ENCODE measurements at places on chromosomes 1 and 21.

DNA sequence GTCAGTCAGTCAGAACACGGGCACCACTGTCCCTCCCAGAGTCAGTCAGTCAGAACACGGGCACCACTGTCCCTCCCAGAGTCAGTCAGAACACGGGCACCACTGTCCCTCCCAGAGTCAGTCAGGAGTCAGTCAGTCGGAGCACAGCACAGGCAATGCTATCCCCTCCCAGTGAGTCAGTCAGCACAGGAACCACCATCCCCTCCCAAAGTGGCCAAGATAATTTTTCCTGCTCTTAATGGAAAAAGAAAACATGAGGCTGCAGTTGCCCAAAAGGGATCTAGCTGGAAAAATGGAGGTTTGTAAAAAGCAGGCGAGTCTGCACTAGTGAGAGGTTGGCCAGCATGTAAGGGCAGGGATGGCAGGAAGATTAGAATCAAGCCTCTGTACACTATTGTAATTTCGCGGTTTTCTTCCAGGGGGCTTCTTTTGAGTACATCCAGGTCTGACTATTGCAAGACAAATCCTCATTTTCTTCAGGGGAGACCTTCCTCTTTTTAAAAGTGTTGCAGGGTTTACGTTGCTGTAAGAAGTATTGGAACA, 213.8 kb downstream of the SIPA1L2 start:
- no peak for DNase-seq

GRCh38 chr1:221672239-221672645, 69.6 kb downstream of the DUSP10 start:
- DNase-seq = no peak

- no peak for DNase-seq
Measured at GRCh38 chr1:28032281-28032680, 56.1 kb downstream of the EYA3 start.

DNA sequence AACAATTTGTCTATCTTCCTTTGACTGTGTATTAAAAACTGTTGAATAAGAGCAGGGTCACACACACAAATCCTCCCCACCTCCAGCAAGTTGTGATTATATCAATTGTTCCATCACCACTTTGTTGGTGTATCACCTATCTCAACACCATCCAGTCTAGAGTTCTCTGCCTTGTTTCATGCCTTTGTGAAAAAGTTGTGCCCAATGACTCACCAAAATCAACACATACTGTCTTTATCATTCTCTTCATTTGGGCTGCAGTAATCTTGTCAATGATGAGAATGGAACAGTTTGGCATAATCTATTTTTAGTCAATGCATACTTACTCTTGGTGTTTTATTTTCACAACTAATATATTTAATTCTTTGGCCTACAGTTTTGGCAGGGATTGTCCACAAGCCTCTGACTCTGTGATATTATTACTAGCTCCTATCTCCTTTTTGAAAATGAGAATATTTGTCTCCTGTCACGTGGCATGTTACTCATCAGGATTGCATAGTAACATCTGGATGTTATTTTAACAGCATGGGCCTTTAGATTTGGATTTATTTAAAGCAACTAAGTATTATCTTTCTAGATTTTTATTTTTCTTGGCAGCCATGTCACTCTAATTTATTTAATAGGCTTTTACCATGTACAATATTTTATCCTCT, 5.1 kb downstream of the C1orf87 start:
- no peak for DNase-seq

- DNase-seq = no peak
Measured at GRCh38 chr1:168766568-168766967, 37.6 kb upstream of the DPT start.

- DNase-seq = no peak
Measured at GRCh38 chr1:17190010-17190995, 14.6 kb upstream of the PADI1 start.

DNA sequence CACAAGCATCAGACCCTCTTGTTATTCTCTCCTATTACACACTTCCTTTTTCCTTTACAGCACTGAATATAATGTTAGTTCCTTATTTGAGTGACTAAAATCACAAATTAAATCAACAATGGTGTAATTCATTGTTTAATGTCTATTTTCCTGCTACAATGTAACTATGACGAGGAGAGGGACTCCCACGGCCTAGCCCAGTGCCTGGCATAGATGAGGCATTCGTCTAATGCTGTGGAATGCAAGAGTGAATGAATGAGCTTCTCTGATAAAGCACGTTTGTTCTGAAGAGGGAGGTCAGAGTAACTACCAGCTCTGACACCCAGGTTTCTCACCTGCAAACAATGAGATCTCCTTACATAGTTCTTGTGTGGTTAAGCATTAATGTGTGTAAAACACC, 479.4 kb downstream of the OMA1 start:
- no peak for DNase-seq

DNA sequence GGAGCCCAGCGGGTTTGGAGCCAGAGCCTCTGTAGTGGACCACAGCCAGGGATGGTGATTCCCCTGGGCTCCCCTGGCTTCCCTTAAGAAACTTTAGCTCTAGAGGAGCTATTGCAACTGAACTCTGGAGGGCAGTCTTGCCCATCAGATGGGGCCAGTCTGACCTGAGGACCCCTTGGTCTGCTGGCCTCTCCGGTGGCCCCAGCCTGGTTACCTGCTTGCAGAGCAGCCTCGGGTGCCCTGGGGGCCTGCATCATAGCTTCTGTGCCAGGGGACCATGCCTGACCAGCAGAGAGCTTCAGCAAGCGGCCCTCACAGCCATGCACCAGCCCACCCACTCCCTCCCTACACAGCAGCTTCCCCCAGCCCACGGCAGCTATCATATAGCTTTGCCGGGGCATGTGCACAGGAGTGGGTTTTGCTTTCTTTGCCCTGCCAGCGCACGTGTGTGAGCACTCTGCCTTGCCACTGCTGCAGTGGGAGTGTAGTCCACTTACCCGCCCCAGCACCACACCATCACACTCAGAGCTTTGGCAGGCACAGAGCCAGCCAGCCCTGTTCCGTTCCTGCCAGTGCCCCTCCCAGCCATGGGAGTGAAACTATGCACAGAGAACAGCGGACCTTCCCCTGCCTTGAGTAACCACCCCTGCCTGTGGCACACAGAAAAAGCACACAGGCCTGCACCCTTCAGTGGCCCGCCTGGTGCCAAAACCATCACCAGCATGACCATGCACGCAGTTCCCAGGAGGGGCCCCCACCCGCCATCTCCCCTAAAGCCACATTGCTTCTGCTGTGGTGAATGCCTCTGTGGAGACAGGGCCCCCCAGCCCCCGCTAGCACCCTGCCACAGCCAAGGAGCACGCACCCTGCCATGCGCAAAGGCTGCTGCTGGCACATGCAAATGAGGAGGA, 442.9 kb upstream of the NEGR1 start:
- DNase-seq = no peak

DNA sequence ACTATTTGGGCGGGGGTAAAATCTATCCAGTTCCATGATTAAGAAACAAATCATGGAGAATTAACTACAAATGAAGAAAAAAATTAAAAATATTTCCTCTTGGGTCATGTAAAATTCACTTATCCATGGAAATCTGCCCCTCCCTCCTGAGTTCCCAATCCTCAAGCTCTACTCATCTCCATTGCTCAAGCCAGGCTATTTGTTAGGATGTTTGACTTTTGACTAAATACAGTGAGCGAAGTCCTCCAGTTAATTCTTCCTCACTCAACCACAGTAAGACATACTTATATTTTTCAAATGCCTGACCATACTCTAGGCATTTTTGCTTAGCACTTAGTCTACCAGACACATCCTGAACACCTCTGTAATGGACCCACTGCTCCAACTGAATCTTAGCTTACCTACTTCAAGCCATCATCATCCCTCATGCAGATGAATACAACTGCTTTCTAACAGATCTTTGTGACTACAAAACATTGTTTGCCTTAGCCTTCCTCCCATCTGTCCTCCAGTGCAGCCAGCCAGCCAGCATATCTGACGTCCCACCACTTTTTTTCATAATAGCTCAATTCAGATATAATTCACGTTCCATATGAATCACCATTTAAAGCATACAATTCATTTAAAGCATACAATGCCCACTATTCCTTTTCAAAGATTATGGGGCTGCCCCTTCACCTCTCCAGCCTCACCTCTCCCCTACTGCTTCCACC, 154.2 kb downstream of the RERE start:
- DNase-seq = no peak

- no peak for DNase-seq
Measured at GRCh38 chr1:203177036-203177405, 1.4 kb upstream of the MYBPH start.

- peak; percentile 73 for DNase-seq
Measured at GRCh38 chr1:21324368-21325141, 34.3 kb upstream of the ECE1 start.

GRCh38 chr1:174206148-174206836, 47.0 kb downstream of the RABGAP1L start:
- no peak for DNase-seq

GRCh38 chr1:219480011-219480410, 132.9 kb downstream of the ZC3H11B start:
- DNase-seq = no peak

DNA sequence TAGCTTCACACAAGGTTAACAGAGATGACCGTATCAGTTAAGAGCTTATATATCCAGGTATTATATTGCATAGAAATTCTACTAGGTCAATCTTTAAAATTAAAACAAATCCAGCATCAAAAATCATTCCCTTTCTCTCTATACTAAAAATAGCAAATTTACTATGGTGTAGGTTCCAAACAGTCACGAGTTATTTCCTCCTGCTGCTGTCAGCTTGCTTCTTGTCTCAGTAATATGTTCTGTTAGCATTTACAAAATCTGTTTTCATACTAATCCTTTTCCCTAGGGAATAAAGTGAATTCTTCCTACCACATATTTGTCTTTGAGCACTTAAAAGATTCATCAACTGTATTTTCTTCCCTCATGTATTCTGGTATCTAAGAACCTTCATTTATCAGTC, 2.5 kb downstream of the WDR26 start:
- DNase-seq = no peak

DNA sequence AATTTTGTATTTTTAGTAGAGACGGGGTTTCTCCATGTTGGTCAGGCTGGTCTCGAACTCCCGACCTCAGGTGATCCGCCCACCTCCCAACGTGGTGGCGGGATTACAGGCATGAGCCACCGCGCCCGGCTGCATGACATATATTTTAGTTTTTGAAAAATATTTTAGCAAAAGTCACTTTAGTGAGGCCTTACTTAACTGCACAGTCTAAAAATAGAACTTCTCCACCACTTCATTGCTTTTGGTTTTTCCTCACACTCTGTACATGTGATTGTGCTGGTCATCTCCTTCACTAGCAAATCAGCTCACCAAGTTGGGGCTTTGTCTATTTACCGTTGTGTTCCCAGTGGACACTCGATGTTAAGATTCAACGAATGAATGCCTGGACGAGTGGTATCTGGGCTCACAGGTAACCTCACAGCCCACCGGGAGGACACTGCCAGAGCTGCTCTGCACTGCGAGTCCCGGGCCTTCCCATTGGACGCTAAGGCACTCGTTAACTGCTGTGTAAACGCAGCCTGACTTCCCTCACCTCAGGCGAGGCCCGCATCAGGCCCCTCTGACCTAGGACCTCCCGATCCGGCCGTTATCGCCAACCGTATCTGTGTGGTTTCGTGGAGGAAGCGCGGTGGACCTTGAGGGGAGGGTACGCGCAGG, 14.0 kb upstream of the ZNF692 start:
- peak; percentile 36 for DNase-seq

GRCh38 chr1:29523576-29523975, 287.3 kb downstream of the PTPRU start:
- no peak for DNase-seq

- DNase-seq = no peak
Measured at GRCh38 chr1:31036749-31037500, 28.6 kb downstream of the PUM1 start.

- DNase-seq = no peak
Measured at GRCh38 chr1:51230501-51231078, 5.5 kb upstream of the RNF11 start.

GRCh38 chr1:10504249-10504648, 29.5 kb downstream of the PEX14 start:
- no peak for DNase-seq

DNA sequence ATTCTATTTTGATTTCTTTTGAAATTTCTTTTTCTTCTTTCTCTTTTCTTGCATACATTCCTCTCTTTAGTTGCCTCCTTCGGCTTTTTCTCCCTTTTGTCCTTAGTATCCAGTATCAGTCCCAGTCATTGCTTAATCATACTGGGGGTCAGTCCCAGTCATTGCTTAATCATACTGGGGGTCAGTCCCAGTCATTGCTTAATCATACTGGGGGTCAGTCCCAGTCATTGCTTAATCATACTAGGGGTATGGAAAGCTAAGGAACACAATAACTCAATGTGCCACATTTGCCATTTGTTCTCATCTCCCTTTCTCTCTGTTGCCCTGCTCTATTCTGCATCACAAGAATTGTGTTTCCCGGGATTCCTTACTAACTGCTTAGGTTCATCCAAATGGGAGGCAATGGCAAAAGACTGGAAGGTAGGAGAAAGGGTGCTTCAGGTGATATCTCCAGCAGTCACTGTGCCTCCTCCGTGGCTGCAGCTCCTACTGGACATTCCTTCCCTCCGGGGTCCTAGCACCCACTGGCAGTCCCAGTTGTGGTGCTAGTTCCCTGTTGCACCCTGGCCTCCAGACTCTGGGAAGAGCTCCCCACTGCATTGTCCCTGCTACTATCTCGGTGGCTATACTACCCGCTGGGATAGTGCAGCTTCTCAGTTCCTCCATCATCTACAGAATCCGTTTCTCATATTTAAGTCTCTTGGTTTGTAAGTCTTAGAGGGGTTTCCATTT, 32.6 kb upstream of the LAMC1 start:
- no peak for DNase-seq

DNA sequence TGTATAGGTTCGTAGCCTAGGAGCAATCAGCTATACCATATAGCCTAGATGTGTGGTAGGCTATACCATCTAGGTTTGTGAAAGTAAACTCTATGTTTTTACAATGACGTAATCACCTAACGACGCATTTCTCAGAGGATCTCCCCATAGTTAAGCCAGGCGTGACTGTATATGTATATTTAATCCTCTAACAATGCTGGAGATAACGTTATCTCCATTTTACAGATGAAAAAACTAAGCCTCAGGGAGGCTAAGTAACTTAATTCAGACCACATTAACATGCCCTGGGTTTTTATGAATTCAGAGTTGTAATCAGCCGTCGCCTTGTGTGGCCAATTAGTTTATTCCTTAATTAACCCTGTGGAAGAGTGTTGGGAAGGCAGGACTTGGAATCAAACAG, 107.7 kb upstream of the PLXNA2 start:
- DNase-seq = no peak

DNA sequence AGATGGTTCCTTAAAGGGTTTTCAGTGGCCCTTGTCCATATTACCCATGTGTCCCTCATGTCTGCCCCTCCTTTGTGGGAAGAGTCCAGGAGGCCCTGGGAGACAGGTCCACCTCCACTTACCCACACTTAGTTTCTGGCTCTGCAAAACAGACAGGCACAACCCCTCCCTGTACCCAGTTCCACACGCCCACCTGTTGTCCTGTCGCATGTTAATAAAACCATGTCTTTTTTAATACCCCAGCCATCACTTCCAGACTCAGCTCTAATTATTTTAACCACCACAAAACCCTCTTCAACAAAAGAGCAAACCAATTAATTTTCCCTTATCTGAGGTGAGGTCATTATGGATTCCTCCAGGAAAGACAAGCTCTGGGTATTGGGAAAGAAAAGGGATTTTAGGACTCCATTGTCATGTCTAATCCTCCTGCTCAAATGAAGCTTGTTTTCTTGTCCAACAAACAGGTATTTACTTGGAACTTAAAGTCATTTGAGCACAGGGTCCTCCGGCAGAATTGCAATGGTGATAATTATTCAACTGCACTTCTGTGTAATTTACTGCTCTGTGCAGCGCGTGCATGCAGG, 68.9 kb downstream of the CCDC185 start:
- DNase-seq = no peak

GRCh38 chr1:183694066-183694465, 41.0 kb upstream of the APOBEC4 start:
- DNase-seq = no peak

Measured in stimulated activated CD4-positive, alpha-beta T cell treated with anti-CD3 and anti-CD28 coated beads, Interleukin-15, amount 100 ng/mL, for 48 hours (primary cell).